ENCODE measurements at places on chromosomes 6 and 20.

DNA sequence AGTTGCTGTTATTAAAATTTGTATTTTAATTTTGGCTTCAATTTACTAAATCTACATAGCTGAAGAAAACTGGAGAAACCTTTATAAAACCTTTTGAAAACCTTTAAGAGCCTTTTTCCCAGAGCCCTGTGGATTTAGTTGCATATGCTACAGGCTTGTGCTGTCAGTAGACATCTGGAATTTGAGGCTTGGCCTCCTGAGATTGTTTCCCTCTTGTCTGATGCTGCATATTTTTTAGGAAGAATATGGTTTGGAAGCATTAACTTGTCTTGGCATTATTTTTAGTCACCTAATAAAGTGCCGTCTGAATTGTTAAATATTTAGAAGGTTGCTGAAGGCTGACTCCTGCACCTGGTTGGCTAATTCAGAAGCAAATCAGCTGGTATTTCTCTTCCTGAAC is 369.4 kb downstream of the UTRN start:
- DNase-seq: no peak

DNA sequence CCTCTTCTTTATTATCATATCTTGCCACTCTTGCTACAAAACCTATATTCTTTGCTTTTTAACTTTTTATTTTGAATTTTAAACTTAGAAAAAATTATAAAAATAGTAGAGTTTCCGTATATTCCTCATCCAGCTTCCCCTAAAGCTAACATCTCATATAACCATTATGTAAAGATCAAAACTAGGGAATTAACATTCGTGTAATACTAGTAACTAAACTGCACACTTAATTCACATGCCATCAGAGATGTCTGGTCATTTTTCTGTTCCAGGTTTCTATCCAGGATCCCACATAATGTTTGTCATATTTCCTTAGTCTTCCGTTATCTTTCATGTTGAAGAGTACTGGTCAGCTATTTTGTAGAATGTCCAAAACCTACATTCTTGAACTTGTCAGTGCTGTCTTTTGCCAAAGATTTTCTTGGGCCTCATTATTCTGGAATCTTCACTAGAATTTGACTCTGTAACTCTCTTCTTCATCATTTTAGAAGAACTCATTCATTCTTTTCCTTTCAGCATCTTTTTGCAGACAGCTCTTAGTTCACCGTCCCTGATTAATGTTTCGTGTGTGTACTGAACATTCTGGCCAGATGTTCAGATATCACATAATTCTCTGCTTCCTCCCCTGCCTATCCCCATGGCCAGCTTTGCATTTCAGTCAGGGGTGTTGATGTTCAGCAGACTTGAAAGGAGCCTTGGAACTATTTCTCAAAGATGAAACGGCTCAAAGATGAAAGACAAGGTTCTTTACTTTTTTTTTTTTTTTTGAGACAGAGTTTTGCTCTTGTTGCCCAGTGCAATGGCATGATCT is 9.4 kb downstream of the CTNNBL1 start:
- DNase-seq: no peak

GRCh38 chr20:63835021-63835858 is 4.2 kb upstream of the ZBTB46 start:
- no peak for DNase-seq

GRCh38 chr6:14231071-14231483 is 113.5 kb downstream of the CD83 start:
- no peak for DNase-seq

DNA sequence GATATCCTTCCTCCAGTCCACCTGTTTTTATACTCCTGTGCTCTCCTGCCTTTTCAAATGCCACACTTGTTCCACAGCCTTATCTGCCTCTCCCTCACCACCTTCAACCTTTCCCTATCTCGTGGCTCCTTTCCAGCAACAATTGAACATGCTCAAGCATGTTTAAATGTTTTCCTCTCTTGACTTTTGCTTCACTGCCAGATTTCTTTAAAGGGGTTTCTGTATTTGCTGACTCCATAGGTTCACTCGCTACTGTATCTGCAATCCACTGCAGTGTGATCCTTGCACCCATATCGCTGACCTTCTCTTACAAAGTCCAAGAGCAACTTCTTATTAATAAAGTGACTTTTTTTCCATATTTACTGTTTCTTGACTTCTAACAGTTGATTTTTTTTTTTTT is 11.2 kb upstream of the GMNN start:
- DNase-seq: no peak
